ENCODE measurements at places on chromosomes 3 and 15. TPM values are rescaled to one million over a fixed set of nuclear protein-coding genes. Genes with fewer than 3 reads are reported as not detected.

DNA sequence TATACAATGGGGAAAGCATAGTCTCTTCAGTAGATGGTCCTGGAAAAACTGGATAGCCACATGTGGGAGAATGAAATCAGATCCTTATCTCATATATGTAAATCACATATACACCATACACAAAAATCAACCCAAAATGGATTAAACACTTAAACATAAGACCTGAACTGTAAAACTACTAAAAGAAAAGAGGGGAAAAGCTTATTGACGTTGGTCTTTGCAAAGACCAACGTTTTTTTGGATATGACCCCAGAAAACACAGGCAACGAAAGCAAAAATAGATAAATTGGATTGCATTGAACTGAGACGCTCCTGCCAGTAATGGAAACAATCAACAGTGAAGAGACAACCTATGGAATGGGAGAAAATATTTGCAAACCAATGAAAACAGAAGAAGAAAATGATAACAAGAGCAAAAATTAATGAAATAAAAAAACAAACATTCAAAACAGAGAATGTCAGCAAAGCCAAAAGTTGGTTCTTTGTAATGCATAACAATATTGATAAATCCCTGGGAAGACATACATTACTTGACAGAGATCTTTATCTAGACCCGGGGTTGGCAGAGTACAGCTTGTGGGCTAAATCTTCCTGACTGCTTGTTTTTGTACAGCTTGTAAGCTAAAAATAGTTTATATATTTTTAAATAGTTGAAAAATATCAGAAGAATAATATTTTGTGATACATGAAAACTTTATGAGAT is 86.9 kb downstream of the NEO1 start:
- DNase-seq = no peak
- peaks cover 7% of the 10 kb centered on the region for H3K27me3 ChIP-seq
- H3K4me3 ChIP-seq = no peak overlapping the region

GRCh38 chr3:139234491-139234890 is 109.3 kb upstream of the MRPS22 start:
- no peak overlapping the region for H3K27ac ChIP-seq
- DNase-seq = no peak
- H3K4me1 ChIP-seq = no peaks in the 10 kb centered on the region
- no peak overlapping the region for H3K4me3 ChIP-seq
- peaks cover 16% of the 10 kb centered on the region for H3K27me3 ChIP-seq
- H3K36me3 ChIP-seq = no peaks in the 10 kb centered on the region

DNA sequence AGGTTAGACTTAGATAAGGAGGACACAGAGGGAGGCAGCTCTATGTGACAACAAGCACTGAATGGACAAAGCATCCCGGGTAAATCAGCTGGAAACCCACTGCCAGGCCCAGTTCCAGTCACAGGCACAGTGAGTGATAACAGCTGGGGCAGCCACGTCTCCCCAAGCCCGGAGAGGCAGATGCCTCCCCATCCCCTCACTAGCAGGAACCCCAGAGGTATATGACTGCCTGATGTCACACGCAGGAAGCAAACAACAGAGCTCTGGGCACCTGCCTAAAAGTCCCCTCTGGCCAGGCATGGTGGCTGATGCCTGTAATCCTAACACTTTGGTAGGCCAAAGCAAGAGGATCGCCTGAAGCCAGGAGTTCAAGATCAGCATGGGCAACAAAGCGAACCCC is 18.2 kb downstream of the C15orf62 start:
- peak overlapping the region; percentile 57 for H3K27ac ChIP-seq
- peak; percentile 37 for DNase-seq
- peak overlapping the region; percentile 18 for H3K4me3 ChIP-seq
- no peaks in the 10 kb centered on the region for H3K27me3 ChIP-seq
- H3K36me3 ChIP-seq = no peaks in the 10 kb centered on the region

GRCh38 chr15:62593681-62594399 is 428.8 kb upstream of the C2CD4B start:
- no peak for DNase-seq
- no peak overlapping the region for H3K27ac ChIP-seq
- H3K4me3 ChIP-seq = no peak overlapping the region
- H3K4me1 ChIP-seq = no peaks in the 10 kb centered on the region

RASGRF1 gene
- total RNA-seq = not detected

ACTR8 gene
- 41.0 TPM for total RNA-seq

EIF4G1 gene
- total RNA-seq = 535 TPM

- no peaks in the 10 kb centered on the region for H3K4me1 ChIP-seq
- H3K27ac ChIP-seq = no peak overlapping the region
- no peaks in the 10 kb centered on the region for H3K36me3 ChIP-seq
- no peak for DNase-seq
- H3K27me3 ChIP-seq = peaks cover 11% of the 10 kb centered on the region
Measured at GRCh38 chr3:186432189-186432588, 70.2 kb upstream of the DGKG start.

DNA sequence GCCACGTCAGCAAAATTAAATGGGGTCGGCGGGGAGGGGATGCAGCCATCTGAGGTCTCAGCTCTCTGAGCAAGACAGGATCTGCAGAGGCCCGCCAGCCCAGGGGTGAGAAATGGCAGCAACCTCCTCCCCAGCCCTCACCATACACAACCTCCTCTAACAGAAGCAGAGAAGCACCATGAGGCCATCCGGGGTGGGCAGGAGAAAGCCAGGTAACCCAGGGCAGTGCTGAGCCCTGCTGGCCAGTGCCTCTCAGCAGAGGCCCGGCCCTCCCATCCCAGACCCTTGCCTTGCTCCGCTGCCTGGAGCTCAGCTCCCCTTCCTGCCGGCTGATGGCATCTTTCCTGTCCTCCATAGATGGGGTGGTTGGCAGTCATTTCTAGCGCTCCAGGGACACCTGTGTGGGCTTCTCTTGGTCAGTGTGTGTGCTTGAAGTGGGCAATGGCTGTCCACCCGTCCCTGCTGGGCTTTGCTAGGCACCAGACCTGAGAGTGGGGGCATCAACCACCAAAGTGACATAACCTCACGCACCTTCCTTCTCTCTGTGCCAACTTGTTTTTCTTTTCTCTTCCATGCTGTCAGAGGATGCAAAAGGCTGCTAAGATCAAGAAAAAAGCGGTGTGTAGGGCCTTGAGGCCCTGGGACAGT is 175.8 kb downstream of the NSMCE3 start:
- no peak overlapping the region for H3K4me3 ChIP-seq
- H3K27me3 ChIP-seq = no peaks in the 10 kb centered on the region
- H3K36me3 ChIP-seq = no peaks in the 10 kb centered on the region
- H3K27ac ChIP-seq = peak overlapping the region; percentile 64

DNA sequence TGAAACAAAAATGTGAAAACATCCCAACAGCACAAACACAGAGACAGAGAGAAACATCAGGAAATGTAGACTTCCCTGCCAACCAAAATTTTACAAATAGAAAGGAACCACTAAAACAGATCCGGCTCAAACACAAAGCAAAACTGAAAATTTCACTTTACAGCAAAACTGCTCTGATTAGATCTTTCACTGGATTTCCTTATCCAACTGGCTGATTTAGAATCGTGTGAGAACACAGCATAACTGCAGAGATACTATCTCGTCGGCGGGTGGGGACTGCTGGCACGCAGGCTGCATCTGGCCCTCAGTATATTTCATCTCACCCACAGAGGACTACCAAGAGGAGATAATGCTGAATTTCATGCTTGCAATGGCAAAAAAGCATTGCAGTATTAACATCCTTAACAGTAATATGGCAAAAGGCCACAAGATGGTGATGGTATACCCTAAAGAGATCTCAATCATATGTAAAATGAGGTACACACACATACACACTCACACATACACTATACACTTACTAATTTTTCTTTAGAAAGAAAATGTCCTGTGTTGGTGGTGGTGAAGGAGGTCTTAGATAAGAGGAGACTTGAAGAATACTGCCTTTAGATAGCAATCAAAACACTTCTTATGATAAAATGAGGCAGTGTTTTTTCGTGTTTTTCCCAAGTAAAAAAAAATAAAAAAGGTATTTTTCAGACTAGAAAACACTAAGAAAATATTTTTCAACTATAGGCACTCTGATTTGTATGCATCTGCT is 10.6 kb upstream of the LEO1 start:
- peaks cover 20% of the 10 kb centered on the region for H3K4me1 ChIP-seq
- DNase-seq = no peak
- no peaks in the 10 kb centered on the region for H3K27me3 ChIP-seq
- H3K4me3 ChIP-seq = peak overlapping the region; percentile 85
- H3K27ac ChIP-seq = peak overlapping the region; percentile 82

KCNMB3 gene
- 2.0 TPM for total RNA-seq

GRCh38 chr3:173128633-173129032 is 12.4 kb downstream of the SPATA16 start:
- H3K36me3 ChIP-seq = no peaks in the 10 kb centered on the region
- H3K27ac ChIP-seq = no peak overlapping the region
- H3K4me1 ChIP-seq = no peaks in the 10 kb centered on the region
- no peak for DNase-seq

- DNase-seq = no peak
- no peak overlapping the region for H3K4me3 ChIP-seq
- peaks cover 30% of the 10 kb centered on the region for H3K36me3 ChIP-seq
- peaks cover 39% of the 10 kb centered on the region for H3K4me1 ChIP-seq
- H3K27ac ChIP-seq = no peak overlapping the region
- H3K27me3 ChIP-seq = no peaks in the 10 kb centered on the region
Measured at GRCh38 chr3:108051005-108051404, 39.8 kb downstream of the CD47 start.

DNA sequence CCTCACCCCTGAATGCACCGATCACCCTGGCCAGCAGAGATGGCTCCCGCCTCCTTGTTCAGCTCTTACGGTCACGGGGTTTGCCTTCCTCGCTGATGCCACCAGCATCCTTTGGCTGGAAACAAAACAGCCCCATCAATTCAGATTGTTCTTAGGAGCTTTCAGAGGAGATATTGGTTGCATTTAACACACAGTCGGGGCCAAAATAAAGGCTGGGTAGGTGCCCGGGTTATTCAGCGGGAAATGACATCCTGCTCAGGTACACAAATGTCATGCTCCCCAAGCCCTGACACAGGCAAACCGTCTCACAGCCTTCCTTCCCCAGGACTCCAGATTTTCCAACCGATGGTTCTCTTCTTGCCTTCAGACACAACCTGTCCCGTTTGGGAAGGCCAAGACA is 62.4 kb upstream of the MEF2A start:
- peaks cover 30% of the 10 kb centered on the region for H3K4me1 ChIP-seq
- no peak for DNase-seq
- H3K27ac ChIP-seq = no peak overlapping the region
- H3K36me3 ChIP-seq = peaks cover 4% of the 10 kb centered on the region
- H3K27me3 ChIP-seq = peaks cover 34% of the 10 kb centered on the region

DNA sequence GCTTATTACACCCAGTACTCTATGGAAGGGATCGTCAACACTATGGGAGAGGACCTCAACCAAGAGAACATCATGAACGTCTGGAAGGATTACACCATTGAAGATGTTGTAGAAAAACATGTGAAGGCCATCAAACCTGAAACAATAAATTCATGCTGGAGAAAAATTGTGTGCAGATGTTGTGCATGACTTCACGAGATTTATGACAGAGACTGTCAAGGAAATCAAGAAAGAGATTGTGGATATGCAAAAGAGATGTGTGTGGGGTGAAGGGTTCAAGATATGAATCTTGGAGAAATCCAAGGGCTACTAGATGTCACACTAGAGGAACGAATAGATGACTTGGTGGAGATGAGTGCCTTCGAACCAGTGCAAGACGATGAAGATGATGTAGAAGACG is 3.5 kb upstream of the PARP16 start:
- peaks cover 23% of the 10 kb centered on the region for H3K4me1 ChIP-seq
- no peaks in the 10 kb centered on the region for H3K36me3 ChIP-seq
- no peak overlapping the region for H3K27ac ChIP-seq
- H3K4me3 ChIP-seq = no peak overlapping the region

SLC24A5 gene
- total RNA-seq = not detected

TMEM212 gene
- not detected for total RNA-seq

DNA sequence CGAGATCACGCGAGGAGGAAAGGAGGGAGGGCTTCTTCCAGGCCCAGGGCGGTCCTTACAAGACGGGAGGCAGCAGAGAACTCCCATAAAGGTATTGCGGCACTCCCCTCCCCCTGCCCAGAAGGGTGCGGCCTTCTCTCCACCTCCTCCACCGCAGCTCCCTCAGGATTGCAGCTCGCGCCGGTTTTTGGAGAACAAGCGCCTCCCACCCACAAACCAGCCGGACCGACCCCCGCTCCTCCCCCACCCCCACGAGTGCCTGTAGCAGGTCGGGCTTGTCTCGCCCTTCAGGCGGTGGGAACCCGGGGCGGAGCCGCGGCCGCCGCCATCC is 1.1 kb upstream of the SETD5 start:
- peaks cover 38% of the 10 kb centered on the region for H3K36me3 ChIP-seq
- peaks cover 73% of the 10 kb centered on the region for H3K4me1 ChIP-seq
- DNase-seq = peak; percentile 88

PPP1R14D gene
- not detected for total RNA-seq

NANOGP8 gene
- total RNA-seq = not detected

ZFYVE19 gene
- 17.2 TPM for total RNA-seq

DNA sequence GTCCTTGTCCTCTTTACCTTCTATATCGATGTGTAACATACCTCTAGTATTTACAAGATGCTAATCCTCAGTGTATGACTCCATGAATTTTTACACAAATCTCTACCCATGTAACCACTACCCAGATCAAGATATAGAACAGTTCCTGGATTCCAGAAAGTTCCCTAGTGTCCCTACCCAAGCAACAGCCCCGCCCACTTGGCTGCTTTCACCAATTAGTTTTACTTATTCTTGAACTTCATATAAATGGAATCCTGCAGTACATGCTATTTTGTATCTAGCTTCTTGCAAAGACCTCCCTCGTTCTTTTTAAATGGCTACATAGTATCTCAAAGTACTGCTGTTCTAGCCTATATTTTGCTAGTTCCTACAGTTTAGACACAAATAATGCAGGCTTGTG is 33.0 kb downstream of the CD276 start:
- no peak for DNase-seq
- no peak overlapping the region for H3K4me3 ChIP-seq
- H3K36me3 ChIP-seq = no peaks in the 10 kb centered on the region
- peaks cover 14% of the 10 kb centered on the region for H3K27me3 ChIP-seq
- H3K4me1 ChIP-seq = no peaks in the 10 kb centered on the region

GRCh38 chr3:71784914-71785531 is at the start of gene PROK2:
PROK2 (minus strand) TSS chr3:71785148; CDS start chr3:71785052, 96 bp downstream.
- no peak within 1 kb of the TSS for H3K27ac ChIP-seq
- no peak for DNase-seq
- peaks cover 10% of the 10 kb centered on the region for H3K4me1 ChIP-seq
- H3K4me3 ChIP-seq = peak within 1 kb of the TSS; percentile 94
- peaks cover 33% of the 10 kb centered on the region for H3K27me3 ChIP-seq

DPPA2 gene
- total RNA-seq = not detected

DNA sequence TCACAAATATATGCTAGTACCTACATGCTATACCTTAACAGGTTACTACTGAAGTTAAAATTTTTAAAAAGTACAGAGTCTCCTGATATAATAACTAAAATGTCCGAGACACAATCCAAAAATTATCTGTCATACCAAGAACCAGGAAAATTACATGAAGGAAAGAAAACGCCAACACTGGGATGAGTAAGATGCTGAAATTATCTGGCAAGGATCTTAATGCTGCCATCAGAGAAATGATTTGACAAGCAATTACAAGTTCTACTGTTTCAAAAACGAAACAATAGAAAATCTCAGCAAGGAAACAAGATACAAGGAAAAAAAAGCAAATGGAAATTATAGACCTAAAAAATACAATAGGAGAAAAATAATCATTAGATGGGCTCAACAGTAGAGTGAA is 92.5 kb downstream of the UBE3A start:
- H3K4me1 ChIP-seq = peaks cover 13% of the 10 kb centered on the region
- peaks cover 28% of the 10 kb centered on the region for H3K36me3 ChIP-seq
- H3K4me3 ChIP-seq = no peak overlapping the region
- no peaks in the 10 kb centered on the region for H3K27me3 ChIP-seq
- H3K27ac ChIP-seq = no peak overlapping the region
